NCI-H524 (cell line): ENCODE measurements at places on chromosomes 4 and X.

DNA sequence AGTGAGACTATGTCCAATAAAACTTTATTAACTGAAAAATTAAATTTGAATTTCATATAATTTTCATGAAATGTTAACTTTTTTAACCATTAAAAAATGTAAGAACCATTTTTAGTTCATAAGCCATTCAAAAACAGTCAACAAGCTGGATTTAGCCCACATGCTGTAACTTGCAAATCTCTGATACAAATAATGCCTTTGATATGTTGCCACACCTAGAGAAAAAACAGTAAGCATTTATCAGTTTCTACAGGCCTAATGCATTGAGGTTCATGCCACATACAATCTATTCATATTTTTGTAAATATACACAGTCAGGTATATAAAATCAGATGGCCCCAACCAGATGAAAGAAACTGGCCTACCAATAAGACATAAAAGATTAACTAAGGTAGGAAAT is 52.8 kb downstream of the LCORL start:
- no peak for DNase-seq

GRCh38 chrX:109775386-109775785 is 42.3 kb upstream of the ACSL4 start:
- no peak for DNase-seq

DNA sequence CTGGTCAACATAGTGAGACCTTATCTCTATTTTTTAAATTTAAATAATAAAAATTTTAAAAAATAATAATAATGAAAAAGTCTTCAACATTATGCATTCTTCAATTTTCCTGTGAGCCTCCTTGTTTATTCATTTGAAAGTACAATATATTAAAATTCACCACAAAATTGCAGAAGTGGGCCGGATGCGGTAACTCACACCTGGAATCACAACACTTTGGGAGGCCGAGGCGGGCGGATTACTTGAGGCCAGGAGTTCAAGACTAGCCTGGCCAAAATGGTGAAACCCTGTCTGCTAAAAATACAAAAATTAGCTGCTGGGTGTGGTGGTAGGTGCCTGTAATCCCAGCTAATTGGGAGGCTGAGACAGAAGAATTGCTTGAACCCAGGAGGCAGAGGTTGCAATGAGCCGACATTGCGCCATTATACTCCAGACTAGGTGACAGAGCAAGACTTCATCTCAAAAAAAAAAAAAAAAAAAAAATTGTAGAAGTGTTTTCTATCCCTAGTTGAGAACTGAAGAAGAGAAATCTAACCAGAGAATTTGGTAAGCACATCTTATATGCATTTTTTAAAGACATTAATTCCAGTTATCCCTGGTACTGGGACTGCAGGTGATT is 56.9 kb downstream of the RBM47 start:
- DNase-seq = no peak

- no peak for DNase-seq
Observed at GRCh38 chr4:40621592-40622512, 7.8 kb downstream of the RBM47 start.

- DNase-seq = no peak
Observed at GRCh38 chr4:123411514-123411913, 14.9 kb downstream of the SPRY1 start.

DNA sequence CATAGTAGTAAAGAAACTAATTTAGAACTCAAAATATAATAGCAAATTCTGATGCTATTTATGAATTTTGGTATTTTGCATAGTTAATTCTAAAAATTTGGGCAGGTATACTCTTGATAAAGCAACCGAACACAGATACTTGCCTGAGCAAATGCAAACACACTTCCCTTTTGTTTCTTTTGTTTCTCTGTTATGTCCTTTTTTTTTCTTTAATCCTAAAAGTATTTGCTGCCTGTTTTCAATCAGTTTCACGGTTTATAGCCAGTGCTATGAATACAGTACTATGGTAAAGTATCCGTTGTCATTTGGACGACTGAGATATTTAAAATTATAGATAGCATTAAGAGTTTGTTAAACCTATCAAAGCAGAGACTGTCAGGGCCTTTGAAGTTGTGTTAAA is 84.3 kb upstream of the HPRT1 start:
- no peak for DNase-seq

GRCh38 chrX:148854306-148854705 is 353.9 kb downstream of the AFF2 start:
- peak; percentile 67 for DNase-seq

GRCh38 chr4:120009731-120010130 is 56.9 kb downstream of the MAD2L1 start:
- DNase-seq = no peak

GRCh38 chr4:141636082-141636770 is at the start of gene IL15:
TSS of gene IL15 (plus strand) at chr4:141636583. CDS start at chr4:141719465, 82,882 bp downstream.
- DNase-seq = peak; percentile 1

DNA sequence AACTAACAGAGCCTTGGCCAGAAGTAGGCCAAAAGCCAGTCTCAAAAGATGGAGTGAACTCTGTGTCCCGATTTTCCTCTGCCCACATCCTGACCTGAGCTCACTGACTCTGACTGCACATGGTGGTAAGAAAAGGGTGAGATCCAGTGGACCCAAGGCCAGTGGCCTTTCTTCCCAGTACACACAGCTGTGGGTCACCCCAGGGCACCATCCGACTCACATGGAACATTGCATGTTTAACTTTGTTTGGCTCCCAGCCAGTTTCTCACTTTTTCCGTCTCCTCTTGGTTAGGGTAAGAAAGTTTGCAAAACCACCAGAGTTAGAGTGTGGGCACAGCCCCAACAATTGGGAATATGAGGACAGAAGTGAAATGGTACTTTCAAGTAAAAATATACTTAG is 69.8 kb downstream of the GAB1 start:
- DNase-seq = no peak

GRCh38 chr4:36326476-36327029 is 45.1 kb downstream of the DTHD1 start:
- no peak for DNase-seq
